ENCODE measurements at places on chromosomes 3 and 15.

GRCh38 chr3:147410526-147411237, 1.5 kb downstream of the ZIC1 start:
- peak; percentile 93 for DNase-seq

GRCh38 chr3:66991459-66991858, 6.6 kb upstream of the KBTBD8 start:
- DNase-seq, result no peak

DNA sequence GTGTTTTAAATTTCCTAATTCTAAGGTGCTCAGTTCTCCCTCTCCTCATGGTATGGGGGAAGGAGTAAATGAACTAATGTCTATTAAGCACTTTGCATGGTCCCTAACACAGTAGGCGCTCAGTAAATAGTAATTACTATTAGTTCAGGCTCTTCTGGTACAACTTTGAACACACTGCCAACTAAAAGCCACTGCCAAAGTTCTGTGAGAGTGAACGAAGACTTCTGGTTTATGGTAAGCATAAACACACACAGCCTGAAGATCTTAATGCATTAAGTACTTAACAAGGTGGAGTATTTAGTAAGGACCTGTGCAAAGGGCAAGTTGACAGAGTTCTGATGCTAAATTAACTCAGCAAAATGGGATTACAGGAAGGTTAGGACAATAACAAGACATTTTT, 24.7 kb downstream of the RARB start:
- no peak for DNase-seq

DNA sequence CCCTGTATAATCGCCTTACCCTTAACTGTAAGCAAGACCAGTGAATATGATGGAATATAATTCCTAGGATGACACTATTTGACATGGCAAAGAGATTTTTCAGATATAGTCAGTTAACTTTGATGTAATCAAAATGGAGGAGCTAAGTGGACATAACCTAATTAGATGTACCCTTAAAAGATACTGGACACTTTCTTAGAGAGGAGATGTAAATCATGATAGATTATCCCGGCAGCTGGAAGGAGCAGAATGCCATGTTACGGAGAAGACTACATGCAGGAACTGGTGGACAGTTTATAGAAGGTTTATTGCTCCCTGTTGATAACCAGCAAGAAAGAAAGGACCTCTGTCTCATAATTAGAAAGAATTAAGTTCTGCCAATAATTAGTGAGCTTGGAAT, 1142.9 kb downstream of the SI start:
- DNase-seq, result no peak

GRCh38 chr3:186361246-186361761, 730 bp downstream of the DGKG start:
- DNase-seq, result no peak

- DNase-seq, result no peak
Measured at GRCh38 chr3:12436514-12437220, 47.6 kb upstream of the TSEN2 start.

DNA sequence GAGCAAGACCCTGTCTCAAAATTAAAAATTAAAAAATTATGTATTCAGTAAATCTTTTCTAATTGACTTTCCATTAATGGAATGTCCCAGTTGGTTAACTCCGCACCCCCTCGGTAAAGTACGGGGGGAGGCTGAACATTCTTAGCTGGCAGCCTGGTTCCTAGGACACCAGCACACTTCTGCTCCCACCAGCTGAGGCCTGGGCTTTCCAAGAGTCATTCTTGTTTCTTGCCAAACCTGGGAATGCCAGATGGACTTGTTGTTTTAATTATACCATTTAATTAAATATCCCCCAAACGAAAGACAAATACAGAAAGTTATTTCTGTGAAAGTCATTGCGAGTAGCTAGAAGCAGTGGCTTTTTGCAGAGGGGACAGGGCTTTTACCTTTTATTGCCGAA, 179.4 kb downstream of the VGLL4 start:
- DNase-seq, result no peak

GRCh38 chr15:87704276-87704675, 552.3 kb downstream of the NTRK3 start:
- no peak for DNase-seq

All from lower leg skin (tissue), 4 donors.